ENCODE measurements at places on chromosomes 12 and 14.
A peak's percentile ranks its signal among the peaks of the same experiment; 100 is the strongest.

DNA sequence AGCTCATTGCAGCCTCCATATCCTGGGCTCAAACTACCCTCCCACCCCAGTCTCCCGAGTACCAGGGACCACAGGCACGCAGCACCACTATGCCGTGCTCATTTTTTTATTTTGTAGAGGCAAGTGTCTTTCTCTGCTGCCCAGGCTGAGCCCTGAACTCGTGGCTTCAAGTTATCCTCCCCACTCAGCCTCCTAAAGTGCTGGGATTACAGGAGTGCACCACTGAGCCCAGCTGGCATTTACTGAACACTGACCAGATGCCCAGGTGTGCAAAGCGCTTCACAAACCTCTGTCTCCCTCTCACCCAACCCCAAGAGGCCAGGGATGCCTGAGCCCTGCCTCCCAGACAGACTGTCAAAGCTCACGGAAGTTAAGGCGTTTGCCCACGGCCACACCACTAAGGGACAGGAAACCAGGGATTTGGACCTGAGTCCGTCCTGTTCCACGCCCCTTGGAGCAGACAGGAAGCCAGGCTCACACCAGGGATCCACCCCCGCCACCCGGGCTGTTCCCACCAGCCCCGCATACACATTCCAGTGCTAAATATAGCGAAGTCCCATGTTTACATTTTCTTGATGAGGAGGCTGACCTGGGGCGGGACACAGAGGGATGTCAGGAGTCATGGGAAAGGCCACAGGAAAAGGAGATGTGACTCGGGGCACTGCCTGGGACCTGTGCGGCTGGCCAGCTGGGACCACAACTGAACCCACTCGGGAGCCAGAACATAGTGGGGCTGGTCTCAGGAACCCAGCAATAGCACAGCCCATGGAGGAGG is 51.2 kb downstream of the TESC start:
- DNase-seq, result no peak

DNA sequence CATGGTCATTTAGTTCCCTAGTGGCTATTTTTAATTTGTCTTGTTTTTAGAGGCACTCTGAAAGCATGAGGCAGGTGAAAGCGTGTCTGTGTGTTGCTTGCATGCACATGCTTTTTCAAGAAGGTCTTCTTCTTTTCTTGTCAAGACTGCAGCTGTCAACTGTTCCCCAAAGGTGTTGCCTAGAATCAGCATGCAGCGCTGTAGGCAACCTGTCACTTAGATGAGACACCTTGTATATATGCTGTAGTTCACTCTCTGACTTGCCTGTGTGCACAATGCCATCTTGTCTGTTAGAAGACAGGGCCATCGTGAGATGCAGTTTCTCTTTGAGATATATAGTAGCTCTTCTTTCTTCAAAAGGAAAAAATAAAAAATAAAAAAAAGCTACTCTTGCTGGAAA is 885.7 kb downstream of the DIO2 start:
- no peak for DNase-seq

GRCh38 chr12:96015672-96016071 is 19.5 kb upstream of the HAL start:
- DNase-seq, result no peak

DNA sequence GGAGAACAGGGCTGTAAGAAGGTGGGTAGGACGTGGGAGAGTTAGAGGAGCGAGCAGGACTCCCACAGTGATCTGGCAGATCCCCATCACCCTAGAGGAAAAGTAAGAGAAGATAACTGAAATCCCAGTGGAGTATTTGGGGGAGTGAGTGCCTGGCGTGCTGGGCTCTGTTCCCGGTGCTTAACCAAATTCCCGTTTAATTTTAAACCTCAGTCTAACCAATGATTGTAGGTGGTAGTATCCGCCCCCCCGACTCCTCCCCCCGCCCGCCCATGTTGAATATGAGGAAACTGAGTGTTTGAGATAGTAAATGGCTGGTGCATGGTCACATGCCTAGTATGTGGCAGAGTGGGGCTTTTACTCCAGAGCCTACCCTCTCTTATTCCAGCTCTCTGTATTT is 1.2 kb downstream of the TARBP2 start:
- DNase-seq, result no peak

DNA sequence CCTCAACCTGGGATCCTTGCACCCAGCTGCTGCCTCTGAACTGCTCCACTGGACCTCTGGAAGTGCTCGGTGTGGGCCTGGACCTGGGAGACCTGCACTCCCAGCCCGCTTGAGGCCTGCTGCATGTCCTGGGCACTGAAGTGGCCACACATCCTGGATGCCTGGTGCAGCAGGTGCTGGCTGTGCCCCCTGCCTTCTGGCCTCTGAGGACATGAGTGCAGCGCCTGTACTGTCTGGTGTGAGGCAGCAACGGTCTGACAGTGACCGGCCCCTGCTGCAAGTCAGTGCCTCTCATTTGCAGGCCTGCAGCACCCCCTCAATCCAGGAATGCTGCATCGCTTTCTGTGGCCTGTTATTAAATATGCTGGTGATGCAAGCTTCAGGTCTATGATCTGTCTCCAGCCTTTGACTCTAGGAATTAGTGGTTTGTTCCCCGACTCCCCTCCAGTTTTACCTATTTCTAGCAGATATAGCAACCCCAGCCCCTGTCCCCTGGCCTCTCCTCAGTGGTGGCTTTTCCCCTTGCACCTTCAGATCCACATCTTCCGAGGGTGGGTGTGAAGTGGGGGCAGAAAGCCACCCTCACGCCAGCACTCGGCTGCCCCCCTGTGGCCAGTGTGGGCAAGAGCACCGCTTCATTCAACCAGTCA is 3.6 kb downstream of the SMIM41 start:
- peak; percentile 39 for DNase-seq

DNA sequence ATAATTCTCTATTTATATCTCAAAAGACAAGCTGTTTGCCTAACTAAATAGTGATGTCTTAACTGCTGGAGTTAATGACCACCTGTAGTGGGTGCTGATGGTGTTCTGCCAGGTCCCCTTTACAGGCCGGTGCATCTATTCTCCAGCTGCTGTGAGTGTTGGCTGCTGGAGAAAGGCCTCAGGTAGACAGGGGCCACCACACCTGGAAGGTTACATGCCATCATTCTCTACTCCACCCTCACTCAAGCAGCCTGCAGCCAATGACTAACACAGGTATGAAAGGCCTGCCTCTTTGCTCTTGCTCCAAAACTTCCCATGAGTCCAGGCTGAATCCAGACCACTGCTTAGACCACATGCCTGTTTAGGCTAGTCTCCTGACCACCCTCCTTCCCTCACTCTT is 73.9 kb downstream of the RPS6KA5 start:
- DNase-seq, result no peak

- DNase-seq, result no peak
These were observed 937.8 kb downstream of the BCL11B start for GRCh38 chr14:98334186-98334585.

DNA sequence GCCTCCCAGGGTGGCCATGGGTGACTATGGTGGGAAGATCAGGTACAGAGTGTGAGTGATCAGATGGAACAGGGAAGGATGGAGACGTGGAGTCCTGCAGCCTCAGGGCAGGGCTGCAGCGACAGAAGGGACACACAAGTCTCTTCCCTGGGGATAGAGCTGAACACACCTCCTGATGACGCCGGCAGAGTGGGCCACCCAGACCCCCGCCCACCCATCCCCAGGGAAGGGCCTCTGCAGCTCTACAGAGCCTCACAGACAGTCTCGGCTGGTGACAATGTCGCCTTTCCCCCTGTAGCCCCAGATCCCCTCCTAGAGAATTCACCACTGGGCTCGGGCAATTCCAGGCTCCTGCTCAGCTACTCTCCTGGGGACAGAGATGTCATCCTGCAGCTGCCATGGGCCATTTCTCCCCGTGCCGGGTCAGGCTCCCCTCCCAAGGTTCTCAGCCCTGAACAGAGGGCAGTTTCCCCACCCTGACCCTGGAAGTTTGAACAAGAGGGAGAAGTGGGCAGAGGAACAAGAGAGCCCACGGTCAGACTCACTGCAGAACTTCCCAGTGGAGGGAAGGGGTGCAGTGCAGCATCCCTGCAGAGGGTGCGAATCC is 115.7 kb downstream of the NCOR2 start:
- no peak for DNase-seq

DNA sequence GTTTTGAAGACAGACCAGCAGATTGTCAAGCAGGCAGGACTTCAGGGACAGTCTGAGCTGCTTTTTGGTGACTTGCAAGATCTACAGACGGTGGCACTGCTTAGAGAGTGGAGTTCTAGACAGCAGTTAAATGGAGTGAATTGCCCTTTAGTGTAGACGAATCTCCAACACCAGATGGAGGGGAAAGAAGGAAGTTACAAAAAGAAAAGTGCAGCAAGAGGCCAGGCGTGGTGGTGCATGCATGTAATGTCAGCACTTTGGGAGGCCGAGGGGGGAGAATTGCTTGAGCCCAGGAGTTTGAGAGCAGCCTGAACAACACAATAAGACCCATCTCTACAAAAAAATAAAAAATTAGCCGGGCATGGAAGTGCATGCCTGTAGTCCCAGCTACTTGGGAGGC is 8.4 kb upstream of the HHIPL1 start:
- no peak for DNase-seq

DNA sequence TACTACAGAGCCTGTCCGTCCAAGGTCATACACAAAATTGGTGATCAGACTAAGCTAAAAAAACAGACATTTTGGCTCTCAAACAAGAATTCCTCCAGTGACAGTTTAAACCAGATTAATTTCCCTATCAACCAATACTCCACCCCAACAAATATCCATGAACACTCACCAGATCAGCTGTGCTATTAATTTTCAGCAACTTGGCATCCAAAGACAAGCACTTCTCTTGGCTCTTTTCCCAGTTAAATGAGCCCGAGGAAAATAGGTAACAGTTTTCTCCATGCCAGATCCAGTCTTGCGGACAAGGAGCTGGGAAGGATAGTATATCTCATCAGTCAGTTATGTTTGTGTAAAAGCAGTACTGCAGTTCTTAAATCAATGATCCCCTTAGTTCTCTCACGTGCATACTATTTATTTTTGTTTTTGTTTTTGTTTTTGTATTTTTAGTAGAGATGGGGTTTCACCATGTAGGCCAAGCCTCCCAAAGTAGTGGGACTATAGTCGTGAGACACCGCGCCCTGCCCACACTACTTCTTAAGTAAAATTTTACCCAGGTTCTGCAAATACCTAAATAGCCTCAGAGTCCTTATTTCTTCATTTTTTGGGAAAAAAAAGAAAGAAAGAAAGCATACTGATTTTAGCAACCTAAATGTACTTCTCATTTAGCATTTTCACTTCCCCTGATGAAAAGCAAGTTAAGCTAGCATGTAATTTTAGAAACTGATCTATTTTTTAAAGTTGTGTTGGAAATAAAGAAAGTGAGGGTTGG is 11.1 kb downstream of the OLR1 start:
- DNase-seq, result no peak

- no peak for DNase-seq
These were observed 13.3 kb upstream of the BDKRB2 start for GRCh38 chr14:96191353-96191752.

GRCh38 chr12:7130701-7131501 is 730 bp downstream of the CLSTN3 start:
- DNase-seq, result peak; percentile 47

DNA sequence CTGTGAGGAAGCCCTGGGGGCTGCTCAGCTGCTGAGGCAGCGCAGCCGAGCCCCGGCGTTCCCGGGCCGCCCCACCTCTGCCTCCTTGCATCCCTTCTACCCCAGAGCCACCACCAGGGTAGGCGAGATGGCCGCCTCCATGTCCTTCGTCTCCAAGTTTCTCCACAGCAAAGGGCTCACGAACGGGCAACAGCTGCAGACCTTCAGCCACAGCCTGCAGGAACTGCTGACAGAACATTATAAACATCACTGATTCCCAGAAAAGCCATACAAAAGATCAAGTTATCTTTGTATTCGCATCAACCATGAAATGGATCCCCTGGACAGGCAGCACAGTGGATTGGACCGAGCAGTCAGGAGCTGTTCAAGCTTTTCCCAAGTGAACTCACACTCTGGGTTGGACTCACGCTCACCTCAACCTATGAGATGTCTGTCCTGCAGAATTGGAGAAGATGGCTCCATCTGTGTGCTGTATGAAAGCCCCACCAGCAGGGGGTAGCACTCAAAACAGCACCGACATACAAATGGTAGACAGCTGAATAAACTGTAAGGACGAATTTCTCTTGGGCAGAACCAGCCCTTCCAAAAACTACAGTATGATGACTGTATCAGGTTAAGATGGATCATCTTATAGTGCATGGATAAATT is 19.4 kb upstream of the A2M start:
- DNase-seq, result no peak

GRCh38 chr12:21551841-21552465 is 25.9 kb downstream of the SPX start:
- DNase-seq, result no peak

DNA sequence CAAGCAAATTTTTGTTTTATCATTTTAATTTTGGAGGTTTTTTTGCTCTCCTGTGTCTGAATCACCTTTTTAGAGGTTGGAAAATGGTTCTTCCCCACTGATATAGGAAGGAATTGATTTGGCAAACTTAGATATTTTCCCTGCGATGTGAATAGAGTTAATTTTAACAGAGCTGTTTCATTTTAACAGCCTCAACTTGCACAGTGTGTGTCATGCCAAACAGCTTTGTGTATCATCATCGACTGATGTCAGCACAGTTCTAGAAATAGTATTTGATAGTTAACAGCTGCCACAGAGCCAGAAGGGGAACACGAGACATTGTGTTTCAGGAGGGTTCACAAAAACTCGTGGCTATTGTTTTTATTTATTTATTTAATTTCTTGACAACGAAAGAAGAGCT is 243.1 kb upstream of the FOXN3 start:
- DNase-seq, result no peak

- no peak for DNase-seq
These were observed 5.9 kb downstream of the TOMM20L start for GRCh38 chr14:58401587-58401986.

DNA sequence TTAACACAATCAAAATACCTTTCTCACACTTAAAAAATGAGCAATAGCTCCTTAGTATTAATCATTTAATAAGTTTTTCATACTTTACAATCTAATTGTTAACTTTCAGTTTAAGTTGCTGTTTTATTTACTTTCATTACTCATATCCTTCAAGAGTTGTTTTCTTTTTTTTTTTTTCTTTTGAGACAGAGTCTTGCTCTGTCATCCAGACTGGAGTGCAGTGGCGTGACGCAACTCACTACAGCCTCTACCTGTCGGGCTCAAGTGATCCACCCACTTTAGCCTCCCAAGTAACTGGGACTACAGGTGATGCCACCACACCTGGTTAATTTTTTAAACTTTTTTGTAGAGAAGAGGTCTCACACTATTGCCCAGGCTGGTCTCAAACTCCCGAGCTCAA is 16.1 kb downstream of the ZBTB1 start:
- no peak for DNase-seq

GRCh38 chr12:132936163-132936562 is 19.9 kb downstream of the ZNF605 start:
- no peak for DNase-seq
